Cerebellar nuclear complex (tissue), 1 donor: ENCODE measurements at places on chromosomes 6 and 20.

DNA sequence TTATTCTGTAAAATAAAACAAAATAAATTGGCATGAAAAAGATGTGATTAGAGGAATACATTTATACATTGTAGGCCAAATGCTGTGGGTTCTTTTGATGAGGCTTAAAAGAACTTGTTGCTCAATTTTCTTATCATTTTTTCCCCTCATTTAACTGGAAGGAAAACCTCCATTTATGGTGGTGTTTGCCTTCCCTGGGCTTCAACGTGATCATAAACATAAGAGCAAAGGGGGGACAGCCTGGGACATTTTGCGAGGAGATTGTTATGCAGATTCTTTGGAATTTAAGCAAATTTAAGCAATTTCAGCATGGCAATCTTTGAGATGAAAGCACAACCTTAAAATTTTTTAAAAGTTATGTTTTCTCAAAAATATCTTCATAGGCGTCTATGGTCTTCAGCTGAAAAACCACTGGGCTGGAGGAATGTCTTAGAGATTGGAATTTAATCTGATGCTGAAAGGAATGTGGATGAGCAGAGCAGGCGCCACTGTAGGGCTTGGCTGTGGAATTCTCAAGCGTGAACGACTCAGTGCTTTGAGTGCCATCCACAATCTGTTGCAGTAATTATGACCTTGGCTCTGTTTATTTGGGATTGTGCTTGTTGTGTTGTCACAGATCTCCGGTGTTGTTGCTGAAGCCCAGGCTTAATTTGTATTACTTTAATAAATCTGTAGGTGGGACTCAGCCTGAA is 149.4 kb upstream of the MLIP start:
- DNase-seq, result no peak

DNA sequence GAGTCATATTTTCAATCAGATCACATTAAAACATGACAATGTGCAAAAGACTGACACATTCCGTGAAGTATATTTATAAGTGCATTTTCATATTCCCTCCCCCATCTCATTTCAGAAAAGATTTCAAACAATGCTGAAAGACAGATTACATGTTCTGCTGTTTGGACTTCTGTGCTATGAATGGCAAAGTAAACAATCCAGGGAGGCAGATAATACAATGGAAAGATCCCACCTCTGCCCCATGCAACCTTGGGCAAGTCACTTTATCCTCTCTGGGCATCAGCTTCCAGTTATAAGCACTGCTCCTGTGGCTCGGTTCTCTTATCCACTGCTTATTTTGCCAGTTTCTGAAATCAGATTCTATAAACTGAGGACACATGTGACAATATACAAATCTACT is 110.2 kb downstream of the RCAN2 start:
- no peak for DNase-seq

DNA sequence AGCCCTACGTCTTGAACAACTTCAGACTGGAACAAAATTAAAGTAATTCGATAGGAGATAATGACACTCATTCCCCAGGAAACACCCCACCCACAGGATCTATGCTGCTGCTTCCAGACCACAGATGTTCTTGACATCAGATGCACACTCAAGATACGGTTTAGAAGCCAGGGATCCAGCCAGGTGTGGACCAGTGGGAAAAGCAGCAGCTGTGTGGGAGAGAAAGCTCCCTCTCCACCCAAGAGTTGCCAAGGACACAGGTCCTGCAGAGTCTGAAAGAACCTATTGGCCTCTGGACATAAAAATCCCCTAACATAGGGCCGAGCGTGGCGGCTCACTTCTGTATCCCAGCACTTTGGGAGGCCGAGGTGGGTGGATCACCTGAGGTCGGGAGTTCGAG is 91.7 kb upstream of the NFATC2 start:
- no peak for DNase-seq

GRCh38 chr20:39874049-39874893 is 814.8 kb downstream of the MAFB start:
- DNase-seq, result no peak

- no peak for DNase-seq
Measured at GRCh38 chr20:1618954-1619540, 762 bp downstream of the SIRPB1 start.

GRCh38 chr6:41625442-41625841 is 12.8 kb upstream of the MDFI start:
- DNase-seq, result no peak

DNA sequence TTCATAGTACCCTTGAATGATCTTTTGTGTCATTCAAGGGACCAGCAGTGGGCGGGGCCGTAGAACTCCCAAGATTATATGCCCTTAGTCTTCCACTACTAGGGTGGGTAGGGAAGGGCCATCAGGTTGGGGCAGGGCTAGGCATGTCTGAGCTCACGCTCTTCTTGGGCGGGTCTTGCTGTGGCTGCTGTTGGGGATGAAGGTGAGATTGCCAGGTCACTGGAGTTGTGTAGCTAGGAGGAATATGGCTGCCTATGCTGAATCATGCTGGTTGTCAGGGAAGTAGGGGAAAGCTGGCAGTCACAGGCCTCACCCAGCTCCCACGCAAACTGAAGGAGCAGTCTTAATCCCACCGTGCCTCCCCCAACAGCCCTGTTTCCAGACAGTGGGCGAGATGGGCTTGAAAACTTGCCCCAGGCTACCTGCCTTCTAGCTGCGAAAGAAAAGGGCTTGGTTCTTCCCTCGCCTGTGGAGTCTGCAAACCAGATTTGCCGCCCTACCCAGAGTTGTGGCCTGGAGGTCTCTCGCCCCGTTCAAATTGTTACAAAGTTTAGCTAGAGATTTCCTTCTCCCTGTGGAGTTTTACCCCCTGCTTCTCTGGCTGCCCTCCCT is 76.4 kb upstream of the ADGRF4 start:
- no peak for DNase-seq

GRCh38 chr6:6736791-6737654 is 148.5 kb downstream of the LY86 start:
- DNase-seq, result no peak

DNA sequence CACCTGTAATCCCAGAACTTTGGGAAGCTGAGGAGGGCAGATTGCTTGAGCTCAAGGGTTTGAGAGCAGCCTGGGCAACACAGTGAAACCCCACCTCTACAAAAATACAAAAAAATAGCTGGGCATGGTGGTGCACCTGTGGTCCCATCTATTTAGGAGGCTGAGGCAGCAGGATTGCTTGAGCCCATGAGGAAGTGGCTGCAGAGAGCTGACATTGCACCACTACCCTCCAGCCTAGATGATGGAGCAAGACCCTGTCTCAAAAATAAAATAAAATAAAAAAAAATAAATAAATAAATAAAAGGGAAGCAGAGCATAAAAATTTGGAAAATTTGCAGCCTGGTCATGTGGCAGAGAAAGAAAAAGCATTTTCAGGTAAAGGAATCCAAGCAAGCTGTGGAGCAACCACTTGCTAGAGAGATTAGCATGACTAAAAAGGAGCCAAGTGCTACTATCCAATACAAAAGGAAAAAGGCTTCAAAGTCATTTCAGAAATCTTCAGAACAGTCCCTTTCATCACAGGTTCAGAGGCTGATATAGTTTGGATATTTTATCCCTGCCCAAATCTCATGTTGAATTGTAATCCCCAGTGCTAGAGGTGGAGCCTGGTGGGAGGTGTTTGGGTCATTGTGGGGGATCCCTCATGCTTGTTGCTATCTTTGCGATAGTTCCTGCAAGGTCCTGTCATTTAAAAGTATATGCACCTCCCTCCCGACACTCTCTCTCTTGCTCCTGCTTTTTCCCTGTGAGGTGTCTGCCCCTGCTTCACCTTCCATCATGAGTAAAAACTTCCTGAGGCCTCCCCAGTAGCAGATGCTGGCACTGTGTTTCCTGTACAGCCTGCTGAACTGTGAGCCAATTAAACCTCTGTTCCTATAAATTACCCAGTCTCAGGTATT is 11.2 kb upstream of the TTK start:
- no peak for DNase-seq

GRCh38 chr6:79307321-79308036 is 73.0 kb upstream of the HMGN3 start:
- DNase-seq, result no peak

GRCh38 chr6:146484411-146484810 is 59.2 kb upstream of the RAB32 start:
- no peak for DNase-seq

- no peak for DNase-seq
Measured at GRCh38 chr6:105135056-105135455, 44.8 kb downstream of the POPDC3 start.

DNA sequence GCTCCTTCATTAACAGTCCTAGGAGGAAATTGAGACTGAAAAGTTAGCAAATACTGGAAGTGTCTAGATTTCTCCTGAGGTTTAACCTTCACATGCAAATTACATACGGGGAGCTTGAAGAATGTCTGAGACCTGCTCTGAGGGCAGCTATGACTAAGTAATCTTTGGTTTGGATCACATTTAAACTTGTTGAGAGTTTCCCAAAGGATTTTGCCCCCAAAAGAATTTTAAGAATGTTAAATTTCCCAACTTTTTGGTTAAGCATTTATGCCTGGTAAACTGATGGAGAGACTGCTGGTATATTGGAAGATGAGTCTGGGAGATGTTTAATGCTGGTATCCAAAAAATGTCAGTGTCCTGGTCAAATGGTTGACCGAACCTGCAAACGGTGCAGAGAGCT is 97.0 kb downstream of the RREB1 start:
- no peak for DNase-seq

DNA sequence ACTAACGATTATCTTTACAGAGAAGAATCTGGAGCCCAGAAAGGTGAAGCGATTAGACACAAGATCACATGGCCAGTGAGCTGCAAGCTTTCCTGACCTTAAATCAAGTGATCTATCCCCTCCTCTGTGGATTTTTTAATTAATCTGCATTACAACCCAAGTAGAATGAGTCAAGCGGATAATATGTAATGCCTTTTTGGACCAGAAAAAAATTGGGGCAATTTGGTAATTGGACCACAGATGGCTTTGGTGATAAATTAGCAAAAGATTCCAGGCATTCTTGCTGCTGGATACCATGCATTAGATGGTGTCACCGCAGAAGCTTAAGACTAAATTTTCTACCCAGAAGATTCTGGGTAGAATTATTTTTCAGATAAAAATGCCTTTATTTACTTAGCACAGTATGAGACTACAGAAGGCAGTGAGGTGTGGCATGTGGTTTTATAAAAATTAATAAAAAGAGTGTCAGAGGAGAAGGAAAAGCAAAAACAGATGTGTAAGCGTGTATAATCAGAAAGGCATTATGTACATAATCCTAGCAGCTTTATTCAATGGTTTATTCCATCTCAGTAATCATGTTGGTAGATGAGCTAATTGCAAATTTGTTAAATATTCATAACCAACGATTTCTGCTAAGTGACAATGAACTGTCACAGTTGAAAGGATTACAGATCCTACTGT is 53.9 kb upstream of the PCSK2 start:
- no peak for DNase-seq

- DNase-seq, result no peak
Measured at GRCh38 chr6:32148289-32149091, 3.2 kb downstream of the PRRT1 start.

GRCh38 chr6:105646391-105646867 is 243.5 kb upstream of the PREP start:
- DNase-seq, result no peak

- no peak for DNase-seq
Measured at GRCh38 chr6:49898904-49899566, 32.7 kb upstream of the CRISP1 start.

- DNase-seq, result no peak
Measured at GRCh38 chr6:45933855-45934254, 81.8 kb downstream of the CLIC5 start.
